Activated CD8-positive, alpha-beta memory T cell treated with anti-CD3 and anti-CD28 coated beads for 36 hours (primary cell): ENCODE measurements at places on chromosomes 6 and 20. TPM values are rescaled to one million over a fixed set of nuclear protein-coding genes. Genes with fewer than 3 reads are reported as not detected.

The GABRR1 gene
- not detected for total RNA-seq

The PPIL6 gene
- total RNA-seq: 0.17 TPM

The TNF gene
- total RNA-seq: 162 TPM

The HCK gene
- not detected for total RNA-seq

The KIAA1586 gene
- 17.7 TPM for total RNA-seq

The SLC16A10 gene
- 5.3 TPM for total RNA-seq

The SCP2D1 gene
- total RNA-seq: not detected

The NCOA3 gene
- total RNA-seq: 77.1 TPM

The C20orf141 gene
- not detected for total RNA-seq

The HLA-DRA gene
- total RNA-seq: 12.9 TPM

The KLHDC3 gene
- total RNA-seq: 71.1 TPM

The ARMC2 gene
- 5.3 TPM for total RNA-seq

The PHF1 gene
- 25.5 TPM for total RNA-seq

The MYLK4 gene
- total RNA-seq: 0.25 TPM

The ANKRD6 gene
- total RNA-seq: 3.9 TPM
